ENCODE measurements at places on chromosomes 2 and 18. TPM values are rescaled to one million over a fixed set of nuclear protein-coding genes. Genes with fewer than 3 reads are reported as not detected.

Gene EPAS1
- total RNA-seq, result 2.1 TPM

Gene PDE11A
- total RNA-seq, result not detected

- DNase-seq, result no peak
Measured at GRCh38 chr2:38925982-38926381, 36.3 kb downstream of the ARHGEF33 start.

DNA sequence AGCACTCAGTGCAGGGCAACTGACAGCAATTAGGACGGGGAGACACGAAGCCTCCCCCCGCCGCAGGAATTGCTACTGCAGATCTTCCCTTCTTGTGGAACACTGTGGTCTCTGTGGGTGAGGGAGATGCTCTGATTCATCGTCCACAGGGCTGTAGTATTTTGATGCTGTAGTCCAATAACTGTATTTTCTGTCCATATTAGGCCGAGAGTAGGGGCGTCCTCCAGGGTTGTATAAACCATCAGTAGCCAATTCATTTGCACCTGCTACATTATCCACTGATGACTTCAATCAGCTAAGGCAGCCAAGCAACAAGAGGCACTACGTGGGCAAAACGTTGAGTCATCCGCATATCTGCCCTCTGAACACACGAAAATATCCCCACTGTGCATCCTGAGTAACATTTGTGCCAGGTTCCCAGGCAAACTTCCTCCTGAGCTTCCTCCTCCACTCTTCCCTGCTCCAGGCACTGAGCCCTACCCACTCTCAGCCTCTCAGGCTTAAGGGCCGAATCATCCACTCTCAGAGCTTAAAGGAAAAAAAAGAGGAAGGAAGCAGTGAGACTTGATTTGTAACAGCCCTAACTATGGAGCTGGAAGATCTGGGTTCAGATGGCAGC is 62.1 kb downstream of the LBH start:
- no peak for DNase-seq

DNA sequence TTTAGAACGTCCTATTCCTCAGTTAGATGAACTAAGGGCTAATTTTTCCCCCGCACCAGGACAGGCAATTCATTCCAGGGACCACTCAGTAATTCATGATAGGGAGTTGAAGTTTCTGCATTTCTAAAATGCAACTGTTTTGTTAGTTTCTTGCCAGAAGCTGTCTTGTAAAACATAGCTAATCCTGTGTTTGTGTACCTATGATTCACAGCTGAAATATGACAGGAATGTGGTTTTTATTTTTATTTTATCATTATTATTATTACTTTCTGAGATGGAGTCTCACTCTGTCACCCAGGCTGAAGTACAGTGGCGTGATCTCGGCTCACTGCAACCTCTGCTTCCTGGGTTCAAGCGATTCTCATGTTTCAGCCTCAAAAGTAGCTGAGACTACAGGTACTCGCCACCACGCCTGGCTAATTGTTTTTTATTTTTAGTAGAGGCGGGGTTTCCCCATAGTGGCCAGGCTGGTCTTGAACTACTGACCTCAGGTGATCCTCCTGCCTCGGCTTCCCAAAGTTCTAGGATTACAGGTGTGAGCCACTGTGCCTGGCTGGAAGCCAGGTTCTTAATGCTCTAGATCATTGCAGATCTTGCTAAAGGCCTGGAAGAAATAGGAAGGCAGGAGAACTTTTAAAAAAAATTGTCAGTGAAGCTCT is 154.8 kb upstream of the FHL2 start:
- DNase-seq, result no peak

Gene KIAA2012
- total RNA-seq, result not detected

- DNase-seq, result no peak
Measured at GRCh38 chr2:168416555-168416954, 39.5 kb upstream of the CERS6 start.

DNA sequence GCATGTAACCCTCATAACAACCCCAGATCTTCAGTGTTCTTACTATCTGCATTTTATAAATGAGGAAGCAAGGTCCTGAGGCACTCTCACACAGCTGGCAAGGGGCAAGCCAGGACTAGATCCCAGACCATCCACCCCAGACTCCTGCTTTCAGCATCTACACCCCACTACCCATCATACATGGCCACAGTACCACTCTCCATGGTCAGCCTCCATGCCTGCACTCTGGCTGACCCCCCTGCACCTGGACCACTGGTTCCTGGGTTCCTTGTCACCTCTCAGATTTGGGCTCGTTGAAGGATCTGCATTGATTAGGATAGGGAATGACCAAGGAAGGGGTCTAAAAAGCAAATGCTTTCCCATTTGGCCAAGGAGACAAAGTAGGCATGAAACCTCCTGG is 36.0 kb upstream of the TEX51 start:
- DNase-seq, result no peak

DNA sequence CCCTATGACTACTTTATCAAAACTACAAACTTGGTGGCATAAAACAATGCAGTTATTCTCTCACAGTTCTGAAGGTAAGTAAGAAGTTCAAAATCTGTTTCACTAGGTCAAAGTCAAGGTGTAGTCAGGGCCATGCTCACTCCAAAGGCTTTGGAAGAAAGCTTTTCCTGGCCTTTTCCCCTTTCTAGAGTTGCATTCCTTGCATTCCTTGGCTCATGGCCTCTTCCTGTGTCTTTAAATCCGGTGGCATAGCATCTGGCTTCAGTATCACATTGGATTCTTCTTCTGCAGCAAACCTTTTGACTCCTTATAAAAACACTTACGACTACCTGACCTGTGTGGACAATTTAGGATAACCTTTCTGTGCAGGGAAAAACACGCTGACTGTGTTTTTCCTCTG is 543.5 kb upstream of the HNMT start:
- no peak for DNase-seq

GRCh38 chr2:101089419-101089818 is 61.8 kb downstream of the TBC1D8 start:
- no peak for DNase-seq

Gene RGPD8
- total RNA-seq, result 12.5 TPM

DNA sequence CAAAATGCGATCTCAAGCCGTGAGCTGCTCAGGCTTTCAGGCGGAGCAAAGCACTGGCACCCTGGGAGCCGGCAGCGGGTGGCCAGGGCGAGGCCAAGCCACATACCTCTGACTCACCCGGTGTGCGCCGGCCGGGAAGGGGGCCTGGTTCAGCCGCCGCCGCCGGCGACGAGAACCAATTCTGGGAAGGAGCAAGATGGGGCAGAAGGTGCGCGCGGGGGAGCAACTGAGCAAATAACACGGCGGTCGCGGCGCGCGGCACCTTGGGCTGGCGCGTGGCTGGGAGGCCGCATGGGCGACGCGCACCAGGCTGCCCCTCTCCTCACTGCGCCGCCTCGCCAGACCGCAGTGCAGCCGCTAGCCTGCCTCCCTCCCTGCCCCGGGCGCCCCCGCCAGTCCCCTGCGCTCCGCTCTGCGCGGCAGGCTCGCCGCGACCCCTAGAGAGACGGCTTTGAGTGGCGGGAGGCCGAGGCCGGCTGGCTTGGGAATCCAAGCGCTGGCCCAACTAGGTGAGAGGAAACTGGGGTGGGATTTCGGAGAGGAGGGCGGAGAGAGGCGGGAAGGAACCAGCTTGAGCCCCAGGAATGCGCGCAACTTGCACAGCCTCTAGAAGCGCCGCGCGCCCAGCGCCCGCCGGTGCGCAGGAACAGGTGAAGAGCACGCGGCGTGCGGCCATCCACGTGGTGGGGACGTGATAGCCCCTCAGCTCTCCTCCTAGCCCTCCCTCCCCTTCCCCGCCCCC is 3.2 kb downstream of the NRP2 start:
- DNase-seq, result peak; percentile 39

- no peak for DNase-seq
Measured at GRCh38 chr2:110978756-110979470, 141.8 kb upstream of the BCL2L11 start.

DNA sequence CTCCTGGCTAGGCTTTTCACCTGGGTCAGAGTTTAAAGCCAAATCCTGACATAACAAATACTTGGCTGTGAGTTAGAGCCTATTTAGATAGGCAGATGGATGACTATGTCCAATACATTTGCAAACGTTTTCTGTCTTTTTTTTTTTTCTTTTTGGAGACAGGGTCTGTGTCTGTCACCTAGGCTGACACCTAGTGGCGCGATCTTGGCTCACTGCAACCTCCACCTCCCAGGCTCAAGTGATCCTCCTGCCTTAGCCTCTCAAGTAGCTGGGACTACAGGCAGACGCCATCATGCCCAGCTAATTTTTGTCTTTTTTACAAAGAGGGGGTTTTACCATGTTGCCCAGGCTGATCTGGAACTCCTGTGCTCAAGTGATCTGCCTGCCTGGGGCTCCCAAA is 124.8 kb downstream of the DYM start:
- peak; percentile 36 for DNase-seq

GRCh38 chr2:216671081-216671411 is 24.3 kb downstream of the IGFBP5 start:
- DNase-seq, result no peak

GRCh38 chr2:145906354-145906753 is 1386.4 kb upstream of the ZEB2 start:
- no peak for DNase-seq

Gene AFF3
- 2.1 TPM for total RNA-seq

DNA sequence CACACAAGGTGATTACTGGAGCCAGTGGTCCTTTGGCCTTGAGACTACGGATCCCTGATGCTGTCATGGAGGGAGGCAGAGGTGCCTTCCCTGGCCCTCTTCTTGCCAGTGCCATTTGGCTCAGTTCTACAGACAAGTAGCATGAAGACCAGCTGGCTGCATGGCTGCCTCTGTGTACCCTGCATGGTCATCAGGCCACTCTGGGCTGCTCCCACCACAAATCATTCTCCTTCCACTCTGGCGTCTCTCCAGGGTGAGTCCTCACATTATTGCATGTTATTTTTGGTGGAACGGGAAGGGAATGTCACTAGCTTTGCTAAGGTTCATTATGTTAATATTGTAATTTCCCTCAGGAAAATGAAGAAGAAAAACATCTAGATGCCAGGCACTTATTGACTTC is 229.8 kb downstream of the VAPA start:
- DNase-seq, result no peak

DNA sequence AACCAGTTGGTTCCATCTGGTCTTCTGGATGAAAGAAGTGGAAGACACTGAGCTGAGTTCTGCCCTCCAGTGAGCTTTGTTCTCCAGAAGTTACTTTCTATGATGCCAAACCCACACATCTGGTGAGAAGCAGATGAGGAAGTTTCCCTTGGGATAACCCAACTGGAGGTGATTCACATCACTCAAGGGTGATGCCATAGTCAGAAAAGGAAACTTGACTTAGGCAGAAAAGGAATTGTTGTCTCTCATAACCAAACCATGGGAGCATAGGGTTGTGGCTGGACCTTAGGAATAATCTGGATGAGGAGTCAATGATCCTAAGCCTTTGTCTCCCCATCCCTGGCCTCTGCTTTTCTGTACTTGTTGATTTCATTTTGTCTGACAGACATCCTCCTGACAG is 43.7 kb downstream of the CDC42EP3 start:
- no peak for DNase-seq

- no peak for DNase-seq
Measured at GRCh38 chr18:6239716-6240115, 175.0 kb downstream of the L3MBTL4 start.

GRCh38 chr18:35460736-35461161 is 37.0 kb downstream of the INO80C start:
- DNase-seq, result no peak

- DNase-seq, result no peak
Measured at GRCh38 chr2:46778511-46778910, 137.1 kb downstream of the MCFD2 start.

DNA sequence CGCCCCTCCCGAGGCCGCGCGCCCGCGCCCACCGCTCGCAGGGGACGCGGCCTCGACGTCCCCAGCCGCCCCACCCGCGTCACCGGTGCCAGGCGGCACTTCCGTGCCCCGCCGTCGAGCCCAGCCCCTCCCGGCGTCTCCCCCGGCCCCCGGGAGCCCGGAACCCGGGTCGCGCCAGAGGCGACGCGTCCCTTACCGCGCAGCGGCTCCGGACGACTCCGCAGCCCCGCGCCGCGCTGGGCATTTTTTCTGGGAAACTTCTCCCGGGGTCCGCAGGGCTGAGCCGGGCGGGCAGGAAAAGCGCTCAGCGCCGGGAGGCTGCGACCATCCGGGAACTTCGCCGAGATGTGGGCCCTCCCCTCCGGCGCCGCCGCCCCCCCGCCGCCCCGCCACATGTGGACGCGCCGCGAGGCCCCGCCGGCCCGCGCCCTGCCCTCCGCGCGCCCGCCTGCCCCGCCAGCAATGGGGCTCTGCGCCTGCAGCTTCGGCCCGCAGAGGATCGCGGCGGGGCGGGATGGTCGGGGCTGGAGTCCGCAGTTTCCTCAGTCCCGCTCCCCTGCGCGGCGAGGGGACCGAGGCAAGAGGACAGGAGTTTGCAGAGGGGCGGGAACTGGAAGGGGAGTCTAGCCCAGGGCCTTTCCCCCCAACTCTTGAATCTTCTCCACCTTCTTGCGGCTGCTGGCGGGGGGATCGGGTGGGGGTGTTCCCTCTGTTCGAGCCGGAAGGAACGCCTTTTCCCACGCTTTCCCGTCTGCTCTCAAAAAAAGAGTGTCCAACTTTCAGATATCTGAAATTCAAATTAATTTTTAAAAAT is 81.5 kb downstream of the CHRNA1 start:
- DNase-seq, result peak; percentile 49

DNA sequence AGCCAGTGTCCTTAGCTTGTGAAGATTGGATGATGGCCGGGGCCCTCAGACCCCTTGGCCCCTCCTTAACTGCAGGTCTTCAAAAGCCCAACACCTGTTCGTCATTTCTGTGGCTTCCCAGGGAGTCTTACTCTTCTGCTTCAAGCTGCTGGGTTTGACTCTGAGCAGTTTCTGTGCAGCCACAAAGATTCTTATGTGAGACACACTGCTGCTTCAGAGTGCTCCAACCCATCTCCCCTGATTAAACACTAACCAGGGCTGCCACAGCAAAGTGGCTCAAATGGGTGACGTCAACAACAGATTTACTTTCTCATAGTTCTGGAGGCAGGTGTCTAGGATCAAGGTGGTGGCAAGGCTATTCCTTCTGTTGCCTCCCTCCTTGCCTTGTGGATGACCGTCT is 40.8 kb downstream of the TSN start:
- no peak for DNase-seq

- DNase-seq, result no peak
Measured at GRCh38 chr2:108492364-108492763, 41.9 kb upstream of the LIMS1 start.

Gene TOGARAM2
- 2.0 TPM for total RNA-seq

DNA sequence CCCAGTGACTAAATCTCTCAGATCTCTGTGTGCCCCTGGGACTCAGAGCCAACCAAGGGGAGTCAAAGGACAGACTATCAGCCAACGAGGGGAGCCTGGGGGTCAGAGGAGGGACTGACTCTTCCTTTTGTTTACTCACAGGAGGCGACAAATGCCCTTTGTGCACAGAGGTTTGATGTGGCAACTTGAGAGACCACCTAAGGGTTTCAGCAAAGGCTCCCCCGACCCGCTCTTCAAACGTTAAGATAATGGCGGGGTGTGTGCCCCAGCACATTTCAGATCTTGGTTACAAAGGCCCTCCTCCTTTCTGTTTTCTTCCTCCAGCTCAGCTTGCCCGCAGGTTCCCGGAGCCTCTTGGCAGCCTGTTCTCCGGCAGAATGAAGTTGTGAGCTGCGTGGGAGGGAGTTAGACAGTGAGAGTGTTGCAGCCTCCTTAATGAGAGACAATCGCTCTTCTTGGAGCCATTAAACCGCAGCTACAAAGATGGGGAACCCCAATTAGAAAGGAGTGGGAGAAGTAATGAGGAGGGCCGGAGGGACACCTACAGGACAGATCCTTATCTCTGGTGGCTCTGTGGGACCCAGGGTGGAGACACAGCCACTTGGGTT is 76.2 kb downstream of the KIAA2012 start:
- no peak for DNase-seq

GRCh38 chr2:228841877-228842276 is 429.2 kb downstream of the PID1 start:
- DNase-seq, result no peak
